ENCODE measurements at places on chromosomes 16 and 17. TPM values are rescaled to one million over a fixed set of nuclear protein-coding genes. Genes with fewer than 3 reads are reported as not detected.

DNA sequence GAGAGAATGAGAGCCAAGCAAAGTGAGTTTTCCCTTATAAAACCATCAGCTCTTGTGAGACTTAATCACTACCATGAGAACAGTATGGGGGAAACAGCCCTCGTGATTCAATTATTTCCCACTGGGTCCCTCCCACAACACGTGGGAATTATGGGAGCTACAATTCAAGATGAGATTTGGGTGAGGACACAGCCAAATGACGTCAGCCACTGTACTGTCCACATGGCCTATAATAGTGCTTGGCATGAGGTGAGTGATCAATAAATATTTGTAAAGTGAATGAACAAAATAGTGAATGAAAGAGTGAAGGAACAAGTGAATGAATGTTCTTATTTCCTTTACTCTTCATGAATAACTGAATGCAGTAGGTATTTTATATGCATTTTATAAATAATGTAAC, 199.1 kb upstream of the GOT2 start:
- no peak for DNase-seq

DNA sequence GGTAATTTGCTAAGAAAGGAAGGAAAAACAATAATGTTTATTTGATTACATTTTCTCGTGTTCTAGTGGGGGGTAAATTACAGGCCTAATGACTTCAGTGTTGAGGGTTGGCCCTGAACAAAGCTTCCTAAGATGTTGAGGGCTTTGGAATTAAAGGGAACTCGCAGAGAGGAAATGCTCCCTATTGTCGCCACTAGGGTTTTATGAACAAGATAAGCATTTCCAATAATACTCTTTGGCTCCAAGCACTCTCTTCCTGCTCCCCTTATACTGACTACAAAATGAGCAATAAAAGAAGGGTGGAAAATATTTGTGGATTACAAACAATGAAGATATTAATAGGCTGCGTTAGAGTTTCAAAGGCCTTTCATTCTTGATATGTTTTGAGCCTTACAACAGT, 363.6 kb downstream of the HS3ST3B1 start:
- DNase-seq, result no peak

DNA sequence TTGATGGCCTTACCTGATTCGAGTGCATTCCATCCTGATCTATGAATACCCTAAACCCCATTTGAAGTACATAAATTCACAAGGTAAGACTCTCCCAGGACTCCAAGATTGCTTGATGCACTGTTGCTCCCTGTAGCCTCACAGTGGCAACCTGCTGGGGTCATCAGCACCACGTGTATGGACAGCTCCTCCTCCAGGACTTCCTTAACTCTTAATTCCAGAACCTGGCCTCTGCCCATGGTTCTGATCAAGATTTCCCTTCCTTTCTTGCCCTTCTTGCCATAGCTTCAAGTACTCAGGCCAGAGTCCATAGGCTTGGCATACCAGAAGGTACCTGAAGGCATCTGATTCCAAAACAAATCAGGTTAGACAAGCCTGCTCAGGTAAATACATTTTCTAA, 34.0 kb upstream of the NLK start:
- DNase-seq, result peak; percentile 28

The FOXC2 gene
- total RNA-seq, result 1.9 TPM

The C16orf92 gene
- not detected for total RNA-seq

The TMEM256 gene
- total RNA-seq, result 69.2 TPM

All from left cardiac atrium (tissue), 4 donors.